ENCODE measurements at places on chromosomes 7 and 10.

DNA sequence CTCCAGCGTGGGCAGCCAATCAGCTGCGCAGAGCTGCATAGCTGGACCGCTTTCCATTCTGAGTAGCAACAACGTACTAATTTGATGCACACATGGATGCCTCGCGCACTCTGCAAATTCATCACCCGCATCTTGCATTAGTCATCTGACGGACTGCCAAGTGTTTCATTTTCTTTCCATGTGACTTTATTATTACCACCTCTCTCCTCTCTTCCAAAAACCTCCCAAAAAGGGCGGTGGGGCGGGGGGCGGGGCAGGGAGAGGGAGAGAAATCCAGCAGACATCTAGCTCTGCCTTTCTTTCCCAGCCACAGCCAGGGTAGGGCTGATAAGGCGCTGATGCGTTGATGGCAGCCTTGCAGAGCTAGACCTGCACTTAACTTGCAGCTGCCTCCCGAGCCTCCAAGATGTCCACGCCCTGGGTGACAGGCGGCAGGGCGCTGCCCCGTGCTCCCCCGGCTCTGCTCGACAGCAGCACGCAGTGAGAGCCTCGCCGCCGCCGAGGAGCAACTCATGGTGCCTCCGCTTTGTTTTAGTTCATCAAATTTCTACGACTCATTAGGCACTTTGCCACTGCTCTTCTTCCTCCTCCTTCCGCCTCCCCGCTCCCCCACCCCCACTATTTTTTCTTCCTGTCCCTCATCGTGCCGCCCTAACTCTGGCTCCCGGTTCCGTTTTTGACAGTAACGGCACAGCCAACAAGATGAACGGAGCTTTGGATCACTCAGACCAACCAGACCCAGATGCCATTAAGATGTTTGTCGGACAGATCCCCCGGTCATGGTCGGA lies 147.3 kb downstream of the CELF2 start:
- DNase-seq: peak; percentile 53

GRCh38 chr7:29102558-29103151 lies 43.7 kb downstream of the CPVL start:
- no peak for DNase-seq

DNA sequence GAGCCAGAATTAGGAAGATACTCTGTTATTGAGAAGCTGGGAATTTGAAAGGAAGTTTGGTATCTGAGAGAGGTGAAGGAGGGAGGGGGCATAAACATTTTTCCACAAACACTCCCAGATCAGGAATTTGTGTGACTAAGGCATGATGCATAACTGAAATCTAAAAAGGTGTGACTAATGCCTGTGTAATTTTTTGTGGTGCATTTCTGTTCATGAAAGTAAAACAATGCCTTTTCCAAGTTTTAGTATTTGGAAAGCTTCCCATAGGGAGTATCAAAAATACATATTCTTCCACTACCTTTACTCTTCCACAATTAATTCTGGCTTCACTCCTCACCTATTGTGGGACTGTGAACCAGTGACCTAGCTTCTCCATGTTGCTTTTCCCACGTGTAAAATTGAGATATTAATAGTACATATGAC lies 56.4 kb upstream of the CAV2 start:
- DNase-seq: no peak

GRCh38 chr7:127390817-127391590 lies 1.5 kb downstream of the ZNF800 start:
- no peak for DNase-seq

- DNase-seq: no peak
Measured at GRCh38 chr7:36076074-36076473, 77.0 kb upstream of the EEPD1 start.

- DNase-seq: no peak
Measured at GRCh38 chr7:70706204-70706603, 425.7 kb upstream of the GALNT17 start.

DNA sequence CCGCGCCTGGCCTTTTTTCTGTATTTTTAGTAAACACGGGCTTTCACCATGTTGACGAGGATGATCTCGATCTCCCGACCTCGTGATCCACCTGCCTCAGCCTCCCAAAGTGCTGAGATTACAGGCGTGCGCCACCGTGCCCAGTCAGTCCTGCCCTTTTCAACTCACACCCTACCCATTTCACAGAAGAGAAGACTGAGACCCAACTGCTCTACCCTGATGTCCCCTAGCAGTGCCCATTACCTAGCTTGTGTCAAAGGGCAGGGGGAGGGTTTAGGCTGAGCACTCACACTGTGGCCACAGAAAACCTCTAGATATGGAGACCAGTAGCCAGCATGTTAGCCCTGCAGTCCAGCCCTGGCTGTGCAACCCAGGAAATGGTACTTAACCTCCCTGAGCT lies 15.7 kb downstream of the MMD2 start:
- no peak for DNase-seq

DNA sequence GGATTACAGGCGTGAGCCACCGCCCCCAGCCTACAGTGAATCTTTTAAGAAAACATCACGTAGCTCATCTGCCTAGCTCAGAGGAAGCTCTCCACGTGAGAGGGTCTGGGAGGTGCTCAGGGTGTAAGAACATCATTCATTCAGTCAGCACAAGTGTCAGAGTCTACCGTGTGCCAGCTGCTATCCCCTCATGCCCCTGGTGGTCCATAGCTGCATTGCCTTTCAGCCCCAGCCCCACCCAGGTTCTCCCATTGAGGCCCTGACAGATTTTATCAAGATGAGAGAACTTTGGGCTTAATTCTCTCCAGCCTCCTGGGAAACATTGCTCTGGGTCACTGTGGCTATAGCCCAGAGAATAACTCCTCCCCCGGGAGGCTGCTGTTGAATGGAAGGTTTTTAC lies 45.1 kb downstream of the ZNF503 start:
- no peak for DNase-seq

DNA sequence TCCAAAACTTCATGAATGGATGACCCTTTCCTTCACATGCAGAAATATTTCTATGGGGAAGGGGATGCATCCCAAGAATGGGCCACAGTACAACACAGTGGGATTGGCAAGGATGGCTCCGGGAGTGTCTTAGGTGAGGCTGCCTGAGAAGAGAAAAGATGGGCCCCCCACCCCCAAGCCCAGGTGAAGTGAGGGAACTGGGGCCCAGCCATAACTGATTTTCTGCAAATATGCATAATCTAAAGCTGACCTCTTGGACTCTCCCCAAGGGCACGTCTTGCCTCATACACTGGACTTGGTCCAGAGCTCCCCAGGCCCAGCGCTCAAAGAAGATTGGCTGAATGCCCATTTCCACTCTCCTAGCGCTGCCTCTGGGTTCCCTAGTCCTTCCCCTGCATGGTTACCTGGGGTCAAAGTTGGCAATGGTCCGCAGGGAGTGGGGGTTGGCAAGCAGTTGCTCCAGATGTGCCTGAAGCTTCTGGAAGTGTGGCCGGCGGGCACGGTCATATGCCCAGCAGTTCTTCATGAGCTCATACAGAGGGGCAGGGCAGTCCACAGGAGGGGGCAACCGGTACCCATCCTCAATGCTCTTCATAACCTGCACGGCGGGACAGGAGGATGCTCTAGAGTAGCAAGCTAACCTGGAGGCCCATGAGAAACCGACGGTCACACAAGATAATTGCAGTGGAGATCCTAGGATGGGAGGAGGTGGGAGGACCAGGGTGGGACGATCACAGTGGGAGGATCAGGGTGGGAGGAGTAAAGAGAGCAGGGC lies 12.3 kb downstream of the ZYX start:
- DNase-seq: no peak

DNA sequence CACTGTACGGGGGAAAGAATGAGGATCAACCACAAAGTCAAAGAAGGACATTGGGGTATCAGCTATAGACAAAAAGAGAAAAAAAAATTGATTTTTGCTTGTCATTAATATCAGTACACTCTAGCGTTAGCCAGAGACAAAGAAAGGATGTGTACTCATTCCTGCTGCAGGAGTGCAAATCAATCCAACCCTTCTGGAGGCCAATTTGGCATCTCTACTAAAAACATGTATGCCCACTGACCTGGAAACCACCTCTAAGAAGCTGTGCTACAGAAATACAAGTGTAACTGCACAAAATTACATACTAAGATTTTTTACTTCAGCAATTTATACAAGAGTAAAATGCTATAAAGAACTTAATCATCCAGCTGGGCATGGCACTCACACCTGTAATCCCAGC lies 13.6 kb downstream of the NSMCE4A start:
- DNase-seq: no peak

GRCh38 chr7:102473271-102473991 lies 5.3 kb downstream of the POLR2J start:
- DNase-seq: no peak

GRCh38 chr10:4511509-4511908 lies 314.5 kb upstream of the AKR1E2 start:
- no peak for DNase-seq

- no peak for DNase-seq
Measured at GRCh38 chr10:18221123-18221522, 80.9 kb downstream of the CACNB2 start.

- no peak for DNase-seq
Measured at GRCh38 chr10:70369498-70370018, 12.9 kb downstream of the LRRC20 start.

- DNase-seq: no peak
Measured at GRCh38 chr7:16078076-16078952, 343.0 kb downstream of the CRPPA start.

- DNase-seq: no peak
Measured at GRCh38 chr7:127850195-127850594, 181.0 kb downstream of the LRRC4 start.

GRCh38 chr10:110762849-110763211 lies 108.9 kb upstream of the PDCD4 start:
- DNase-seq: no peak

GRCh38 chr7:36057323-36057722 lies 95.7 kb upstream of the EEPD1 start:
- no peak for DNase-seq

GRCh38 chr7:21939858-21940372 lies 5.8 kb downstream of the CDCA7L start:
- DNase-seq: no peak

Measured in stimulated activated CD4-positive, alpha-beta T cell treated with anti-CD3 and anti-CD28 coated beads, Interleukin-4, amount 100 ng/mL, for 4 hours (primary cell).